ENCODE measurements at places on chromosomes 6 and 20.

DNA sequence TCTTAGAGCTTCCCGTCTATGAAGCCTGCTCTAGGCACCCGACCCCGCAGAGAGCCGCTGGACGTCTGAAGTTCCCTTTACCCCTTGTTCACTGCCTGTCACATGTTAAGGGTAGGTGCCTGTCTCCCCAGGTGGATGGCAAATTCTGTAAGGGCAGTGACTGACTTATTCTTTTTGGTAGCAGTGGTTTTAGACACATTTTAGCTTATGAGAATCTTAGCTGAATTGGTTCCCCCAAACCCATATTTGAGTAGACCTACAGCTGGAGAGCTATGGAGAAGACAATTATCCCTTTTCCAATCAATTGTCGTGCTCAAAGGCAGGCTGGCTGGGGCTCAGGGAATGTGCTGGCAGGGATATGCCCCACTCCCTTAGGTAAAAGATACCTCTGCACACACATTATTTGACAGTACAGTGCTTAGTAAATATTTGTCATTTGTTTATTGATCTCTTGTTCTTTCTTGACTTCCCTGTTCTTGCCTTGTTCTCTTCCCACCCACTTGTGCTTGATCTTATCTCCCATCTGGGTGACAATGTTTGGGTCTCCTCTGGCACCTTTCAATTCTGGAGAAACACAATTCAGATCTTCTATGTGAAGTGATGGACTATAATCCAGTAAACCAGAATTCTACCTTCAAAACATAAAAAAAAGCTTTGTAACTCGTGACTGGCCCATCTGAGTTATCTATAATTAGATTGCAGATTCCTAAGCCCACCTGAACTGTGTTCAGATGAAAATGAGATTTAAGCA, 114.3 kb upstream of the SLC2A12 start:
- no peak for DNase-seq

GRCh38 chr6:117512056-117512828, 29.8 kb downstream of the DCBLD1 start:
- no peak for DNase-seq

DNA sequence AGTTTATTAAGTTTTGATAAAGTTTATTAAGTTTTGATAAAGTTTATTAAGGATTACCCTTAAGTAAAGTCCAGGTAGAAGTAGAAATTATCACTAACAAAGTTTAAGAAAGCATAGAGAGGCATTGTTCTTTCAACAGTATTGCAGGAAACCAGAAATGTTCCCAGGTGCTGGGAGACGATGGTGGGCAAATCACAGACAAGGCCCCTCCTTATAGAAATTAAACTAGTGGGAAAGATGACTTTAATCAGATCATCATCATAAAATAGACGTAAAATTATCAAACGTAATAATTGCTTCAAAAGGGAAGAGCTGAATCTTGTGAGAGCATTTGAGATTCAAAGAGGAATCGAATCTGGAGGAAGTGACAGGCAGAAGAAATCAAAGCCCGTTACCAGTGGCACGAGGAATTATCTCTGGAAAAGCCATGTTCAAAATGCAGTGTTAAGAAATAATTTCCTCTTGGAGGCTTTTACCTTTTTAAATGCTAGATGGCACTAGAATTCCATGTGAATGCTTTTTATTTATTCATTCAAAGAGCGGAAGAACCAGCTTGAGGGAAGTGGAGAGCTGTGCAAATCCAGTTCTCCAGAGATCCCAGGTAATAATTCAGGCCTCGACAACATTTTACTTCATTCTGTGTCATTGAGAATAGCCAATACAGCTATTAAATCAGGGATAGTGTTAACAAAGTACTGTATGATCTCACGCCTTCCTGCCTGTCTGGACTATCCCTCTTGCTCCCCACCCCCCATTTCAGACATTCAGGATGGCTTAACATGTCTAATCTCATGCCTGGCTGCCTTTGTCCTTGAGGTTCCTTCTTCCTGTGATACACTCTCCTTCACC, 1.0 kb upstream of the APMAP start:
- DNase-seq = peak; percentile 29

DNA sequence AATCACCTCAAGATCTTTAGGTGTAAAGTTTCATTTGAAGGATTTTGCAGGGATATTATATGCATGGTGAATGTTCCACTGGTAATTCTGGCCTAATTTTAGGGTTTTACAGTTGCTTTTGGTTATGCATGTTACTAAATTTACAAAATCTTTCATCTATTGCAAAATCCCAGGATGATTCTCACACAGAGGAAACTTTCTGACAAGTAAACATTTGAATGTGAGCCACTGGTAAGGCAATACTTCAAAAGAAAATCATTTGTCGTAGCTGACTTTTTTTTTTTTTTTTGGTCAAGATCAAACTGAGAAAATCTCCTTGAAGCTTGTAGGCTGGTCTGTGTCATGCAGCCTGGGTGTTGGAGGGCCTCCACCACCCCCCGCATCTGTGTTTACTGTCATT, 141.9 kb upstream of the EXOC2 start:
- DNase-seq = no peak

DNA sequence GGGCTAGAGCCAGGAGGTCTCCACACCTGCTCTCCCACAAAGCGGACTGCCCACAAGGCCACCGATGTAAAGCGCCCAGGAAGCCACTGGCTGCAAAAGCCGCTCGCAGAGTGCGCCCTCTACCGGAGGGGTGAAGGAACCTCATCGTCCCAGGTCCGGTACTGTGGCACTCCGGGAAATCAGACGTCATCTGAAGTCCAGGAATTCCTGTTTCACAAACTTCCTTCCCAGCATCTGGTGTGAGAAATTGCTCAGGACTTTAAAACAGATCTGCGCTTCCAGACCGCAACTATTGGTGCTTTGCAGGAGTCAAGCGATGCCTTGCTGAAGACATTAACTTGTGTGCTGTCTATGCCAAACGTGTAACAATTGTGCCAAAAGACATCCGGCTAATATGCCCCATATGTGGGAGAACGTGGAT, 115.1 kb upstream of the ARID1B start:
- peak; percentile 42 for DNase-seq

DNA sequence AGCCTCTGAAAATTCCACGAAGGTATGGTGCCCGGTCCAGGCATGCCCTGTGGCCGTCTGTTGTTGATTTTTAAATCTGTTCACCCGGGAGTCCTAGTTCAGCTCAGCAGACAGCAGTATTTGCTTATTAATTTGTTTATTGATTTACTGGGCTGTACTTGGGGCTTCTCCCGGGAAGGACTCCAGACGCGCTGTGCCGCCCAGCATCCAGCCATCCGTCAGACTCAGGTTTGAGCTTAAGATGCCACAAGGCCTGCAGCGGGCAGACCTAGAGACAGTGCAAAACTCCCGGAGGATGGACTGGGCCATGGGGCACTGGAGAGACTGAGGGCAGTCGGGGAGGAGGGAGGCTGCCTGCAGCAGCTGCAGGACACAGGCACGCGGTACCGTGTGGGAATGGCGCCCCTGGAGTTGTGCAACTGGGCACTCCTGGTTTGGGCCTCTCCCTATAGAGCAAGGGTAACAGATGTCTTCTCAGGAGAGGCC, 17.3 kb upstream of the CCDC167 start:
- no peak for DNase-seq

DNA sequence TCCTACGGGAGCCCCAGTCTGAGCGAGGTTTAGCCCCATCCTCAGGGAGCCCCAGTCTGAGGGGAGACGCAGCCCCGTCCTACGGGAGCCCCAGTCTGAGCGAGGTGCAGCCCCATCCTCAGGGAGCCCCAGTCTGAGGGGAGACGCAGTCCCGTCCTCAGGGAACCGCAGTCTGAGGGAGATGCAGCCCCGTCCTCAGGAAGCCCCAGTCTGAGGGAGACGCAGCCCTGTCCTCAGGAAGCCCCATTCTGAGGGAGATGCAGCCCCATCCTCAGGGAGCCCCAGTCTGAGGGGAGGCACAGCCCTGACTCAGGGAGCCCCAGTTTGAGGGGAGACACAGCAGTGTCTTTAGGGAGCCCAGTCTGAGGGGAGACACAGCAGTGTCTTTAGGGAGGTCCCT, 27.9 kb downstream of the VEGFA start:
- no peak for DNase-seq

DNA sequence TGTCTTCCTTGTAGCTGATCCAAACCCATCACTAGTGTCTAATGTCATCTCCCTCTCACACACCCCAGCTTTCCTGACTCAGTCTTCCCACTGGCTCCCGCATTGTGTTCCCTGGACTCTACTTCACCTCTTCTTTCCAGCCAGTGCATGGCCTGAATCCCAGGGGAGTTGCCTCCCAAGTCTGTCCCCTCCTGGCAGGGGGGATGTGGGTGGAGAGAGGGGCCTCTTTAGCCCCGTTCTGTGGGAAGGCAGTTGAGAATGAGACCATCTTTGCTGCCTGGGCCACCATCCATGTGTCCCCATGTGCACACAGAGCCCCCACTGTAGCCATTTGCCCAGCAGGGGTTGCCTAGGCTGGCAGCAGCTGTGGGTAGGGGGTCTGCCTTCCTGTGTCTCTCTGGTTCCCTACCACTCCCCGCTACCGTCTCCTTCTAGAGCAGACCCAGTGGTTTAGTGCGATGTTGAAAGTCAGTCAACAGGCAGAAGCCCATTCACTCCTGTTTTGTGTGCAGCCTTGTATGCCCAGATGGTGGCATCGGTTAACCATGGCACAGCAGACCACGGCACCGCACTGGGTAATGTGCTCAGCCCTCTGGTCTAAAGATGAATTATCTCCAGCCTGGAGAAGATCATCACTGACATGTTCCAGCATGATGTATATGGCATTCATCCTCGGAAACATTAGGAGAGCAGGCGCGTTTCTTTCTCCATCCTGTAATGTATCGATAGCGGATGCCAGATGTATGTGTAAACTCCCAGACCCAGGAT, 178.8 kb upstream of the SNX9 start:
- no peak for DNase-seq

- no peak for DNase-seq
Observed at GRCh38 chr6:145723646-145724045, 11.7 kb downstream of the EPM2A start.

DNA sequence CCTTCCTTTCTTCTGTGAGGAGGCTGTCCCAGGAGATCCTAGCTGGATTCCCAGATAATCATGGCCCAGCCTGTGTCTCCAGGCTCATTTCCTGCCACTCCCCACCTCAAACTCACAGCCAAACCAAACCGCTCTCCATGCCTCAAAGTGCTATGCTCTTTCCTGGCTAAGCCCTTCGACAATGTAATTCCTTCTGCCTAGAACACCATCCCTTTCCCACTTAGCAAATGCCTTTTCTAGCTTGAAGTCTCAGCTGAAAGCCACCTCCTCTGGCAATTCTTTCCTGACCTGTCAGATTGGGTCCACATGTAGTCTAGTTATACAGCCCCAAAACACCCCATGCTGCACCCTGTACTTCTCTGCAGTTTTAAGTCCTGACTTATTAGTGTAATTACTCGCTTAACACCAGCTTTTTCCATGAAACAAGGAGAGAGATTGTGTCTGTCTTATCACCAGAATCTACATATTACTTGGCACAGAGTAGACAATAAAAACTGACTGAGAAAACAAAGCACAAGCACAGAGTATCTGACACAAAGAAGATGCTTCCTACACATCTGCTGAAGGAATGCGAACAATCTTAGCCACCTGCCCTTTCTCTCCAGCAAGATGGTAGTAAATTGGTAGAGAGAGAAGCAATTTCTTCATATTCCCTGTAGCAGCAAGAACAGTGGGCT, 5.4 kb downstream of the TRIM26 start:
- no peak for DNase-seq

- DNase-seq = peak; percentile 33
Observed at GRCh38 chr6:136991646-136992045, 53.1 kb downstream of the IL20RA start.

- DNase-seq = no peak
Observed at GRCh38 chr6:132693478-132693877, 20.4 kb downstream of the VNN1 start.

DNA sequence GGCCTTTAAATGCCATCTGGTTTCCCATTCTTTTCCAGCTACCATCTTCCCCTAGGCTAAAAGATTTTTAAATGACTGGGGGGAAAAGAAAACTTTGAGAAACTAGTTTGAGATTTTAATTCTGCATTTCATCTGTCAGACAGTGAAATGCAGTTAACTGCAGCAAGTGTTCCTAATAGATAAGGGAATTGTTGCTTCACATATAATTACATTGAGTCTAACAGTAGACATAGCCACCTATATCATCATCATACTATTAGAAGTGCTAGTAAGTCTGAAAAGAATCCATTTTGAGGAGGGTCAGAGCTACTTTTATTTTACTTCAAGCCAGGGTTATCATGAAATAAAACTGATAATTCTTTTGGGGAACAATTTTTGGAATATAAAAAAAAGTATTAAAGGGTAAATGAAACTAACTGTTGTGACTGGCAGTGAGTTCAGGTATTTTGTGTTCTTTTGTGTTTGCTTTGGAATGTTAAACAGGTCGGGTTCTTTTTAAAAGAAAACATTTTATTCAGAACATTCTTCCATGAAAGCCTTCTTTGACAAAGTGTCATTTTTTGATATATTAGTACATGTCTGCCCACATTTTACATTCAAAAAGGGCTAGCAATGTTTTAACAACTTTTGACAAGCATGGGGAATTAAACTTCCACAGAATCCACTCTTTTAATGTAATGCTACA, 170.1 kb downstream of the HS3ST5 start:
- no peak for DNase-seq

GRCh38 chr6:95203153-95203754, 374.1 kb upstream of the MANEA start:
- peak; percentile 71 for DNase-seq

- no peak for DNase-seq
Observed at GRCh38 chr6:90251295-90251992, 45.2 kb downstream of the BACH2 start.

GRCh38 chr6:20965915-20966314, 431.7 kb downstream of the CDKAL1 start:
- no peak for DNase-seq

DNA sequence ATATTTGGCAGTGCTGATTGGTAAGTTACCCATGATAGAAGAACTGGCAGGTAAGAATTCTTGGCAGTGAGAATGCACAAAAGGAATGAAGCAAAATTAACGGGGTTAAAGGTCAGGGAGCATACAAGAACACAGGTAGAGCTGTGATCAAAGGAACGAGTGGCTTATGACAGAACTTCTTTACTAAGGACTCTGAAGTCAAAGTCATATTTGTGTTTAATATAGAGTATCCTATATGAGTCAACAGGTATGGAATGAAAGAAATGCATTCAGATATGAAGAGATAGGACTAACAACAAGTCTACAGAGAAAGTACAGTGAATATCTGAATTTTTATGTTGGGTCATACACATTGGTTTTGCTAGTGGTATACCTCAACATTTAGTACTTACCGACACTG, 209.0 kb upstream of the CITED2 start:
- no peak for DNase-seq

DNA sequence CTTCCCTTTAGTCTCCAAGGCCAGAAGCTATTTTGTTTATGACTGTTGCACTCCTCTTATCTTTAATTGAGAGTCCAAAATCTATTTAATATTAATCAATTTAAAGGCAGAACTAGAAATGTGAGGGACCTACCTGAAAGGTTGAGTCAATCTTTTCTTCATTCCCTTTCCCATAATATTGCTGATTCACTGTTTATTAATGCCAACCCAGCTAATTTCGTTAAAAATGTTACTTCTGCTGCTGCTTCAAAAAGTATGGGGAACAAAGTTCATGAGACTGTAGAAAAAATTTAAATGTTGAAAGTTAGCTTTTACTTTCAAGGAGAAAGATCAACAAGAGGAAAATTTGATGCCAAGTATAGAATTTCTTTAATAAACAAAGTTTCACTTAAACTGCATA, 365.3 kb downstream of the TENT5A start:
- DNase-seq = no peak

Data from Kasumi-1 (cell line).